ENCODE measurements at places on chromosomes 11 and 22.
A peak's percentile ranks its signal among the peaks of the same experiment; 100 is the strongest.

DNA sequence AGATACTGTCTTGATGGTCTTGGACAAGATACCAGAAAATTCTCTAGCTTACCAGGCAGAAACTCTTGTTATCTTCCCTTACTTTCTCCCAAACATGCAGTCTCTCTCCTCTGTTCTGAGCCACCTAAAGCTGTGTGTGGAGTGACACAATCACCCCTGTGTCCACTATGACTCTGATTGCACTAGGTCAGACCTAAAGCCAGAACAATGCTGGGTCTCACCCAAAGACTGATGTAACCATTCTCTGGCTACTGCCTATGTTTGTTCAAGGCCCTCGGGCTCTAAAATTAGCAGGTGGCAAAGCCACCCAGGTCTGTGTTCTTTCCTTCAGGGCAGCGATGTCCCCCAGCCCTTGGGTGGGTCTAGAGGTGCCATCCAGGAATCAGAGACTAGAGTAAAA lies 200.5 kb downstream of the KCNA4 start:
- no peak for DNase-seq

DNA sequence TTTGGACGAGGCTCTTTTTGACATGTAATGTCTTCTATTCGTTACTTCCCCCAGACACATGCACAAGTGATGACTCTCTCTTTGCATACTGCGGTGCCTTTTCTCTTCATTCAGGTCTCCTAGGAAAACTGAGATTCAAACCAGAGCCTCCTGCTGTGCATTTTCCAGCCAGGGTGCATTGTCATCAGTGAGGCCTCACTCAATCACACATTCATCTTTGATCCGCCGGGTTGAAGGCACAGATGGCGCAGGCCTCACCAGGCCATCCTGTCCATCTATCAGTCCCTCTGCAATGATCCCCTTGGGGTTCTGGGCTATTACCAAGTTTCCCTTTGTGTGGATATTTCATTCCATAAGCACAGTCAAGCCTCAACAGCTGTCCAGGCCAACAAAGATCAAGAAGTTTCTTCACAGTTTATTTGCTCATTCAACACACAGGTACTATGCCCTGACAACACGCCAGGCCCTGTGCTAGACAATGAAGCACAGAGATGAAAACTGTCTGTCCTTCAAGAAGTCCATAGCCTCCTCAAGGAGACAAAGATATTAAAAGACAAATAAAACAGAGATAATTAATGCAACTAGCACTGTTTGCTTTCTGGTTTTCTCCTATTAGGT lies 107.8 kb downstream of the LARGE1 start:
- no peak for DNase-seq

DNA sequence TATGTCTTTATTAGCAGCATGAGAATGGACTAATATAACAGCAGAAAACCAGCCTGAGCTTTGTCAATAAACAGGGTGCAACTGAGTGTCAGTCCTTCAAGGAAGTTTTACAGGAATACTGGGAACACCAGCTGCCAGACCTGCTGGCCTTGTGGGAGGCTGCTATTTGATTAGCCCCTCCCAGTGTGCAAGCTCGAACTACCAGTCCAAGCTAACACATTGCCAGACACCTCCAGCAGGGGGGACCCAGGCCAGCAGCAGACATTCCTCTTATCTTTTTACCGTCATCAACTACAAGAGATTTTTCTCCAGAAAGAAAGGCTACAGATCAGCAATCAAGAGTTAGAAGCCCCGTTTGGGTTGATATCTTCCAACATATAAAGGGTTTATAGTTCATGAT lies 942.8 kb upstream of the TENM4 start:
- DNase-seq, result no peak

DNA sequence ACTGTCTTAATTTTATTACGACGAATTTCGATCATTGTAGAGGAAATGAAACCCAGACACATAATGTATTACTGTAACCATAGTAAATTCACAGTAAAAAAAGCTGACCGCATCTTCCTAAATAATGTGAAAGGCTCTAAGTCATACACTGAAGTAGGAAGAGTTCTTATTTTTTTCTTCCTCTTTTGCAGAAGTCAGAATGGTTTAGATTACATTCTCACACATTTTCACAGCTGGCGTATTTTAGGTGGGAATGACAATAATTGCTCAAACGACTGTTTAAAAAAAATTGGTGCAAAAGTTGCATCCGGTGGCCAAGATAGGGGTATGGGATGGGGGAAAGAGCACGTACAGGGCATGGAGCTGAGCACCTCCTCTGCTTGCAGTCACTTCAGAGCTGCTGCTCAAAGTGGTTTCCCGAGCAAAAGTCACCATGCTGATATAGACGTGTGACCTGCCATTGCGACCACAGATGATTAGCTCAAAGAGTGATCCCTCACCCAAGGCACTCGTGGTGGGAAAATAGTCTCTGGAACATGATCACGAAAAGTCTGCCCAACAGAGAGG lies 35.3 kb downstream of the MMP13 start:
- no peak for DNase-seq

DNA sequence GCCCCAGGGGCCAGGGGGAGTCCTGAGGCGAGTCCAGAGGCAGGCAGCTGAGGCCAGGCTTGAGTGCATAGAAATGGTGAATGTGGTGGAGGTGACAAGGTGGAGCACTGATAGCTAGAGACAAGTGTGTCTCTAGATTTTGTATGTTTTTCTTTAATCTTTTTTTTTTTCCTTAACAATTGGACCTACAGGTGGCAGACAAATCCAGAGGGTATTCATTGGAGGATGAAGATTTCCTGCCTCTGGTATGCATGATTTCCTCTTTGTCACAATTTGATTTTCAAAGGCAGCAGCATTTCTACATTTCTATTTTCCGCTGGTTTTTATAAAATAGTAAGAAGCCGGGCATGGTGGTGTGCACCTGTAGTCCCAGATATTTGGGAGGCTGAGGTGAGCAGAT lies 47.7 kb upstream of the DKK3 start:
- no peak for DNase-seq

GRCh38 chr11:74141241-74141695 lies 29.5 kb downstream of the C2CD3 start:
- DNase-seq, result peak; percentile 26

DNA sequence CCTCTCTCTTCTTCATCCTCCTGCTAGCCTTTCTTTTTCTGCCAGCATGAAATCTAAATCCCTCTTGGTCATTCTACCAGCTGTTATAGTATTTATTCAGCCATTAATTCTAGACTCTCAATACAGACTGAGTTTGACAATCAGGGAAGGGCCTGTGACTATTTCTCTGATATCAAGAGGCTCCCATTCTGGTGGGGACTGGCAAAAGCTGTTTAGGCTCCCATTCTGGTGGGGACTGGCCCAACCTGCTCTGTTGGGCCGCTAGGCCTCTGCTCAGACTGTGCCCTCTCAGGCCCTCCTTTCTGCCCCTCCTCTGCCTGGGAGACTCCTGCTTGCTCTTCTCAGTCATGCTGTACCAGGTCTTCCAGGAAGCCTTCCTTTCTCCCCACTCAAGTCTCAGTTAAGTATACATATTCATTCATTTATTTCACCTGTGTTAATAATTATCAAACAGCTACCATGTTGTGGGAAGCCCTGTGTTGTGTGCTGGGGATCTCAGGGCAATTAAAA lies 323.7 kb upstream of the NARS2 start:
- DNase-seq, result no peak

DNA sequence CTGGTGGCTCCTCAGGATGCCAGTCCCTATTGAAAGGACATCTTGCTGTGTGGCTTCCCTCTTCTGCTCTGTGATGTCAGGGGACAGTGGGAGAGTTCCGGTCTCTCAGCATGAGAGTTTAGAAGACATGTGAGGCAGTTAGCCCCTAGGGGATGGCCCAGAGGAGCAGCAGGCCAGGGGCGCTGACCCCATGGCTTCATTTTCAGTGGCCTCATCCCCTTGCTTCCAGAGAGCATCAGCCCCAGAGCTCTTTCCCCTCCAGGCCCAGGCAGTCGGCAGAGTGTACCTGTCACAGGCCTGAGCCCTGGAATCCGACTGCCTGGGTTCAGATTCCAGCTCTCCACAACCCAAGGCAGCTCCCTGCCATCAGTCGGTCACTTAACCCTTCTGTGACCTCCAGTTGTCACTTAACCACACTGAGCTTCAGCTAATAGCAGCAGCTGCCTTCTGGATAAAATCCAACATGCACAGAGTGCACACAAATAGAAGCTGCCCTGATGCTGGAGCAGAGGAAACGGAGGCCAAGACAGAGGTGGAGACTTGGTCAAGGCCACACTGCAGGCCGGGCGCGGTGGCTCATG lies 14.1 kb upstream of the LRRC10B start:
- DNase-seq, result no peak

DNA sequence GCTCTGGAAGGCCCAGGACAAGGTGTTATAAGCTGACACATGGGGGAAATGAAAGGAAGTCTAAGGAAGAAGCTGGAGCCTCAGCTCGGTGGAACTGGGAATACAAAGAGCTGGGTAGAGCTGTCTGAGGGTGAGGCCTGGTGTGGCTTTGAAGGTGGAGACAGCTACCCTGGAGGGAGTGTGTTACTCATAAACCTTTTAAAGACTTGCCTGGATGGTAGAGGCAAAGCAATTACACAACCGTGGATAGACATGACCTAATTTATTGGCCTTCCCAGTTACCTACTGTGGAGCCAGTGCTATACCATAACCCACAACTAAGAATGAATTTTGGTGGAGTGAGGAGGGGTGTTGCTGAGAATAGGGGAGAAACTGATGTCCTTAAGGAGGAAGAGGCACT lies 22.6 kb downstream of the EXPH5 start:
- no peak for DNase-seq

- DNase-seq, result no peak
Observed at GRCh38 chr11:110077831-110078325, 15.3 kb upstream of the ZC3H12C start.

- no peak for DNase-seq
Observed at GRCh38 chr22:50464451-50464850, 10.4 kb downstream of the SBF1 start.

- DNase-seq, result peak; percentile 41
Observed at GRCh38 chr11:36492724-36493304, 17.3 kb downstream of the TRAF6 start.

DNA sequence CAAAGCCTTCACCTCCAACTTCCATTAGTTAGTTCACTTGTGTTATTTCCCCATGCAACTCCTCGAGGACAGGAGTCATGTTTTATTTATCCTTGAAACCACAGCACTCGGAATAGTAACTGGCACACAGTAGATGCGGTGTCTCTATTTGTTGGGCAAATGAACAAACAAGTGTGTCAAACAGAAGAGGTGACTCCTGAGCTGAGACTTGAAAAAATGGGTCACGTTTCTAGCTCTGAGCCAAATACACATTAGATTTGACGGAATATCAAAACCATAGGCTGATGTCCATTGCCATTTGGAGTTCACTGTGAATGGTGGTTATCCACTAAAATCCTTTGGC lies 68.9 kb downstream of the C11orf91 start:
- DNase-seq, result no peak

- DNase-seq, result no peak
Observed at GRCh38 chr11:68160100-68160695, 39.0 kb upstream of the CHKA start.

GRCh38 chr22:29784451-29785361 lies 17.5 kb downstream of the UQCR10 start:
- DNase-seq, result no peak

- no peak for DNase-seq
Observed at GRCh38 chr11:813456-814096, 3.8 kb downstream of the RPLP2 start.

DNA sequence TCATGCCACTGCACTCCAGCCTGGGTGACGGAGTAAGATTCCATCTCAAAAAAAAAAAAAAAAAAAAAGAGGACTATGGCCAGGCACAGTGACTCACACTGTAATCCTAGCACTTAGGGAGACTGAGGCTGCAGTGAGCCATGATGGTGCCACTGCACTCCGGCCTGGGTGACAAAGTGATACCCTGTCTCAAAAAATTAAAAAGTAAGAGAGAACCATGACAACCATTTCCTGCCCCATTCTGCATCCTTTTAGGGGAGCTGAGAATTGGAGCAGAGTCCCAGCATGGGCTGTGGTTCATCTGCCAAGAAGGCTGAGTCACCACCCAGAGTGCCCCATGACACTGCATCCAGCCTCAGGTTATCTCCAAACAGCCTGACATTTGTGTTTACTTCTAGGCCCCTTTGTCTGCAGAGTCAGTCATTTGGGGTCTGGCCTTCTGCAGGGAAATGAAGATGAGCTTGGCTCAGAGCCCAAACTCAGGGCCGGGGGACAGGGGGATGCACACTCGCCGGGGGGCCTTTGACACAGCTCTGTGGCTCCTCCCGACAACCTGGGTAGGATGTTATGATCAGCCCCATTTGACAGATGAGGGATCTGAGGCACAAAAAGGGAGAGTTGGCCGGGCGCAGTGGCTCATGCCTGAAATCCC lies 4.7 kb downstream of the CSDC2 start:
- peak; percentile 85 for DNase-seq

DNA sequence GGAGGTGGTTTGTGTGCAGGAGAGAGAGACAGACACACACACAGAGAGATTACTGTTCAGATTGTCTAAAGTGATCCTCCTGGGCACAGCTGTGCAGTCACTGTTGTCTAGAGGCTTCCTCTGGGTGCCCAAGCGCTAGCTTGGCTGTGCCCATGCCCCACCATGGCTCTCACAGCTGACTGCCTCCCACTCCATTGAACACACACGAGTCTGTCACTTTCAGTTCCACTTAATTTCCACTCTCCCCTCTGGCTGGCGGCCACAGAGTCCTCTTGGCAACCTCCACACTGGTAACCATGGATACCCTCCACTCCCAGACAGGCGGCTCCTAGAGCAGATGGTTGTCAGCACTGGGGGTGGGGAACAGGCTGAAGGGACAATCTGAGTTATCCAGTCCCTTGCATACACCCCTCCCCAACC lies 29.1 kb downstream of the MAP6 start:
- DNase-seq, result peak; percentile 44

- DNase-seq, result no peak
Observed at GRCh38 chr11:9601037-9601875, 27.8 kb downstream of the WEE1 start.

DNA sequence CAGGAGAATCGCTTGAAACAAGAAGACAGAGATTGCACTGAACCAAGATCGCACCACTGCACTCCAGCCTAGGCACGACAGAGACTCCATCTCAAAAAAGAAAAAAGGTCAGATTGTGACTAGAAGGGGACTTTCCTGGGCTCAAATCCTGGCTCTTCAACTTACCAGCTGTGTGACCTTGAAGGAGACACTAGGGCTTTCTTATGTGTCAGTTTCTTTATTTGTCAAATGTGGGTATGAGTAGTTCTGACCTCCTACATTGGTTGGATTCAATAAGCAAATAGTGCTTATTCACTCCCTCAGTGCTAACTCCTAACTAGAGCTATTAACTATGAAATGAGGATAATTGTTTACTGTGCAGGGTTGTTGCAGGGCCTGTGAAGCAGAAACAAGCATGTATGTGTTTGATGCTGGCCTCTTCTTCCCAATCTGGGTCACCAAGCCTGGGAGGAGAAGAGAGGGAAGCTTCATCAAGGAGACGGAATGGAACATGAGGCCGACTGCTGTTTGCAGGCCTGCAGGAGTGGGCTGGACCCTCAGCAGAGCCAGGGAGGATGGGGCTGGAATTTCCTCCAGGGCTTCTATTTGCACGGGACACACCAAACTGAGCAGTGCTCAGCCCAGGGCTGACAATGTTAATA lies 22.5 kb downstream of the RHOD start:
- no peak for DNase-seq
